ENCODE measurements at places on chromosomes 1 and 21. TPM values are rescaled to one million over a fixed set of nuclear protein-coding genes. Genes with fewer than 3 reads are reported as not detected.

DNA sequence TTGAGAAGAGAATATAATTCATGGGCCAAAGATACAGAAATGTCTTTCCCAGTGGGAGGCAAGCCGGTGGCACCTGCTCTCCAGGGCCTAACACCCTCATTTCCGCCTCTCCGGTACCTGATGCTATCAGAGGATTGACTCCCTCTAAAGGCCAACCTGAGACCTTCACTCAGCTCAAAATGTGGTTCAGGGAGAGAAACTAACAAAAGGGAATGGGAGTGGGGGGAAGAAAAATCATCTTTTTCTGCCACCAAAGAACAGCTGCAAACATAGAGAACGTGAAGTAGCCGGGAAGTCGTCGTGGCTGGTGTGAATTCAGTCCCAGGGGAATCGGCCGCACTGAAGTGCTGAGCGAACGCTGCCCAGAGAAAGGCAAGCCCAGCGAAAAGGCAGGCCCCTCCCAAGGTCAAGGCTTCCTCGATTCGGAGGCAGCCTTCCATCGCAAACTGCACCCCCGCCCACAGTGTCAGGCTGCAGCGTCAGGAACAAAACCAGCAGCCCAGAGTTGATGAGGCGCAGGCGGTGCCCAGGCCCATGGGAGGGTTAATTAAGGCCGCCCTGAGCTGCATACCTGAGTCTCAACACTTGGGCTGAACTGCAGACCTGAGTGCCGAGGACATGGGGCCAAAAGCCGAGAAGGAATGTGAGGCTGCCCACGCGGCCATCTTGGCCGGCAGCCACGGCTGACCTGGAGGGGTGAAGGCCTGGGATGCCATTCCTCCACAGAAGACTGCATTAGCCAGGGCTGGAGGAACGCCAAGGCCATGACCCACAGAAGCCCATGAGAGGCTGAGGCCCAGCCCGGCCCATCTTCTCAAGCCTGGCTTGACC, 160.2 kb downstream of the PSMG1 start:
- no peaks in the 10 kb centered on the region for H3K36me3 ChIP-seq
- H3K4me3 ChIP-seq = no peak overlapping the region
- peaks cover 28% of the 10 kb centered on the region for H3K4me1 ChIP-seq
- peak overlapping the region; percentile 76 for H3K27ac ChIP-seq

- DNase-seq = no peak
- no peaks in the 10 kb centered on the region for H3K4me1 ChIP-seq
- H3K27me3 ChIP-seq = no peaks in the 10 kb centered on the region
- no peaks in the 10 kb centered on the region for H3K36me3 ChIP-seq
- H3K27ac ChIP-seq = no peak overlapping the region
Measured at GRCh38 chr21:35824136-35824535, 236.2 kb downstream of the SETD4 start.

GRCh38 chr1:3712573-3713535, 39.4 kb upstream of the CCDC27 start:
- no peaks in the 10 kb centered on the region for H3K36me3 ChIP-seq
- H3K4me3 ChIP-seq = no peak overlapping the region
- H3K27ac ChIP-seq = no peak overlapping the region
- DNase-seq = no peak
- H3K27me3 ChIP-seq = peaks cover 3% of the 10 kb centered on the region
- H3K4me1 ChIP-seq = peaks cover 20% of the 10 kb centered on the region

GRCh38 chr1:70048336-70049094, 156.9 kb downstream of the LRRC40 start:
- no peaks in the 10 kb centered on the region for H3K27me3 ChIP-seq
- H3K36me3 ChIP-seq = no peaks in the 10 kb centered on the region
- no peaks in the 10 kb centered on the region for H3K4me1 ChIP-seq
- DNase-seq = no peak

GRCh38 chr1:208535511-208535910, 291.3 kb upstream of the PLXNA2 start:
- no peaks in the 10 kb centered on the region for H3K27me3 ChIP-seq
- H3K36me3 ChIP-seq = no peaks in the 10 kb centered on the region
- H3K27ac ChIP-seq = no peak overlapping the region
- DNase-seq = no peak

- no peaks in the 10 kb centered on the region for H3K36me3 ChIP-seq
- DNase-seq = peak; percentile 81
- peak overlapping the region; percentile 79 for H3K27ac ChIP-seq
- H3K4me1 ChIP-seq = peaks cover 16% of the 10 kb centered on the region
Measured at GRCh38 chr1:228989992-228990827, 254.9 kb downstream of the RHOU start.

DNA sequence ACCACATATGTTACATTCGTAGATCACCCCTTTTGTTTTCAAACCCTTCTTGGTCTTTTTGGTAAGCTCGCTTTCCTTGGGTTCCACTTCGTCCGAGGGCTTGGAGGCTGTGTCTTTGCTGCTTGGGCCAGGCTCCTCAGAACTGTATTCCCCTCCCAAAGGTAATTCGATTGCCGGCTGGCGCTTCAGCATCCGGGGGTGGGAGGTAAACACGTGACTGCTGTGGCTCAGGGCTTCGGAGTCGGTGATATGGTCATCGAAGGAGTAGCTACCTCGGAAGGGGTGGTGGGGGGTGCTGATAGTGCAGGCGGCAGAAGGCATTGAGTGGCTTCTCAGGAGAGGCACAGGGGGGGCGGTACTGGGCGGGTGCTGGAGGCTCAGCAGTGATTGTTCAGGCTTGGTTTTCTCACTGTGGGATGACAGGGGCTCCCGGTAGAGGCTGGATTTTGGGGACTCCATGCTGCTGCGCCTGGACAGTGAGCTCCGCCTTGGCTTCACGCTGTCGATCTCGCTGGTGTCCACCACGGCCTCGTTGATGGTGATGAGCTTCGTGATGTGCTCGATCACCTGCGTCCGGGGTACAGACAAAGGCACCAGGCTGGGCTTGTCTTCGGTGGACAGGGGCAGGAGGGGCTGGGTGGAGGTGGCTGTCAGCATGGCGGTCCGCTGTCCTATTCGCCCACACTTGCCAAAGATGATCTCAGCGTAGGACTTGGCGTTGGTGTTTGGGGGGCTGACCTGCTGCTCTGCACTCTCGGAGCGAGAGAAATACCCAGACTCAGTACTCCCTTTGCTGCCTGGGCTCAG, 98.6 kb upstream of the EDN2 start:
- H3K27ac ChIP-seq = no peak overlapping the region
- no peaks in the 10 kb centered on the region for H3K27me3 ChIP-seq
- no peak overlapping the region for H3K4me3 ChIP-seq
- no peak for DNase-seq
- no peaks in the 10 kb centered on the region for H3K4me1 ChIP-seq

DNA sequence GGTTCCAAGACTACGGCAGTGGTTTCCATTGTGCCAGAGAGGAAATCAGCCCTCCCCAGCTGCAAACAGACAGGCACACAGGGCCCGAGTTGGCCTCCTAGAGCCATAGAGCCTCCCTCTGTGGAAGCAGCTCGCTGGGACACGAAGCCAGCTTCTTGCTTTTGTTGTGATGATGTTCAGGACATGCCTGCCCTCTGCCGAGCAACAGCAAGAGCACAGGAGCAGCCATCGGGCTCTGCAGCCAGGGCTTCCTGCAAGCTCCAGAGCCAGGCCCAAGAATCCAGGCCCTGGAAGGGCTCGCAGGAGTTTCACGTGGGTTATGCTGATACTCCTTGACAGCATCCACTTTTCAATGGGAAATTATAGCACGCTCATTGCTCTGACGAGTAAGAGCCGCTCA, 18.5 kb downstream of the NPHP4 start:
- peak; percentile 14 for DNase-seq
- no peaks in the 10 kb centered on the region for H3K27me3 ChIP-seq
- H3K4me1 ChIP-seq = no peaks in the 10 kb centered on the region
- H3K36me3 ChIP-seq = peaks cover 9% of the 10 kb centered on the region
- H3K27ac ChIP-seq = no peak overlapping the region

GRCh38 chr1:226697151-226697928, 41.7 kb downstream of the ITPKB start:
- H3K36me3 ChIP-seq = no peaks in the 10 kb centered on the region
- peaks cover 22% of the 10 kb centered on the region for H3K4me1 ChIP-seq
- no peak for DNase-seq

DNA sequence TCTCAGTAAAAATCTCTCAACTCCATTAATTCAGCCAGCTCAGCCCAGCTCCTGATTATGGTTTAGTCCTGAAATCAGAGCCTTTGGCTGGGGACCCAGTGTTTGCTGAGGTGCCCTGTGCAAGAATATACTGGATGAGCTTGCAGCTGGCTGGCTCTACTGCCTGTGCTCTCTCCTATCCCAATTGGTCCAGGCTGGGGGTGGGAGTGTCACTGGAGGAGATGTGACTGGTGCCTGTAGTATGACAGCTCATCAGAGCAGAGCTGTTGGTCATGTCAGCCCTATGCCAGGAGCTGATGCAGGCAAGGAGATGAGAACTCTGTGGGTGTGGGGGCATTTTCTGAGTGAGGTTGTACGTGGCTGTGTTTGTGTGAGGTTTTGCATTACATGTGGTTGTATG, 87.0 kb downstream of the TNR start:
- H3K27ac ChIP-seq = no peak overlapping the region
- no peak for DNase-seq
- H3K4me1 ChIP-seq = no peaks in the 10 kb centered on the region
- no peaks in the 10 kb centered on the region for H3K36me3 ChIP-seq

GRCh38 chr1:59384443-59384842, 87.5 kb downstream of the FGGY start:
- no peak overlapping the region for H3K4me3 ChIP-seq
- H3K27me3 ChIP-seq = no peaks in the 10 kb centered on the region
- H3K36me3 ChIP-seq = no peaks in the 10 kb centered on the region

- H3K27me3 ChIP-seq = no peaks in the 10 kb centered on the region
- no peaks in the 10 kb centered on the region for H3K36me3 ChIP-seq
- H3K4me3 ChIP-seq = no peak overlapping the region
- H3K4me1 ChIP-seq = peaks cover 20% of the 10 kb centered on the region
- no peak for DNase-seq
Measured at GRCh38 chr1:205279986-205280385, 41.6 kb downstream of the NUAK2 start.

DNA sequence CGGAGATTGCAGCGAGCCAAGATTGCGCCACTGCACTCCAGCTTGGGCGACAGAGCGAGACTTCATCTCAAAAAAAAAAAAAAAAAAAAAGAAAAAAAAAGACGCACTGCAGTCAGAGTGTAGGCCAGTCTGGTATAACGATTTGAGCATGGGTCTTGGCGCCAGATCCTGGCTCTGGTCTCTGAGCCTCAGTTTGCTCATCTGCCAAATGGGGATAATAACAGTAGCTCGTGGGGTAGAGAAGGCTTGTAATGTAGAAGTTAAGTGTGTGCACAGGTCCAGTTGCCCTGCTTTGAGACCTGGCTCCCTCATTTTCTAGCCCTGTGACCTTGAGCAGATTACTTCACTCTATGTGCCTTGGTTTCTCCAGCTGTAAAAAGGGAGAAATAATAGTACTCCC, 26.3 kb upstream of the GRHL3 start:
- no peak for DNase-seq
- no peak overlapping the region for H3K4me3 ChIP-seq
- H3K27ac ChIP-seq = no peak overlapping the region
- H3K4me1 ChIP-seq = peaks cover 21% of the 10 kb centered on the region

Gene CDC73
- total RNA-seq = 38.2 TPM

Gene TNFRSF14
- total RNA-seq = 140 TPM

Gene HSF2BP
- not detected for total RNA-seq

Gene RIMKLA
- total RNA-seq = 5.9 TPM

Gene CHI3L2
- 2.1 TPM for total RNA-seq

Gene RORC
- total RNA-seq = 10.3 TPM

Gene SYT14
- total RNA-seq = not detected

Gene ACKR1
- total RNA-seq = 56.2 TPM

Gene EDN2
- not detected for total RNA-seq

Data from upper lobe of left lung (tissue), 6 donors.